ENCODE measurements at places on chromosomes 6 and 20.
A peak's percentile ranks its signal among the peaks of the same experiment; 100 is the strongest.

DNA sequence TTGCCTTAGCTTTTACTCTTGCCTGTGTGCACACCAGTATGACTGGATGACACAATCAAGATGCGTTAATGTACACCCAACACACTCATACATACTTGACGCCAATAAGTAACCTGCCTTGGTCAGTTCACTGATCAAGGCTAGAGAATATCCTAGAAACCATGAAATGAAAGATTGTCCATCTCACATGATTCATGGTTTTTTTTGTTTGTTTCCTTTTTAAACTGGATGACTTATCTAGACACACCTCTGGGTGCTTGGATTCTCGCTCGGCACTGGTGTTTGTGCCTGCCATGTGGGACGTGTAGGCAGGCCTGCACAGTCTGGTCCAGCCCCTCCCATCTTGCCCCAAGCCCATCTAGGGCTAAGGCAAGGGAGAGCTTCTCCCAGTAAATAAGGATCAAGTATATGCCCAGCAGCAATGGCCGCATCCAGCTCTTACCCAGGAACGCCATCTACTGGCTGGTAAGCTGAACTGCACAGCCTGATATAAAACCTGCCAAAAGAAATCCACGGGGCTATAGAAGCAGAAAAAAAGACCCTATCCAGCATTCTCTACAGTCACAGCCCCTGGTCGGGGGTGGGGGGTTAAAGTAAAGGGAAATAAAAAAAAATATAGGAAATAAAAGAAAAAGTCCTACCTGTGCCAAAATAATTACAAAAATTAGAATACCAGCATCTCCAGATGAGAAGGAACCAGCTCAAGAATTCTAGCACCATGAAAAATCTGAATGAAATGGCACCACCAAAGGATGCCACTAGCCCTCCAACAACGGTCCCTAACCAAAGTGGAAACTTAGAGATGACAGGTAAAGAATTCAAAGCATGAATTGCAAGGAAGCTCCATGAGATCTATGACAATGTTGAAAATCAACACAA, 73.3 kb downstream of the OTOR start:
- DNase-seq, result peak; percentile 3

- DNase-seq, result no peak
Observed at GRCh38 chr6:158548418-158549161, 11.3 kb upstream of the TMEM181 start.

GRCh38 chr6:43910638-43911353, 140.8 kb downstream of the VEGFA start:
- peak; percentile 68 for DNase-seq

- no peak for DNase-seq
Observed at GRCh38 chr6:148398244-148398643, 55.6 kb downstream of the SASH1 start.

DNA sequence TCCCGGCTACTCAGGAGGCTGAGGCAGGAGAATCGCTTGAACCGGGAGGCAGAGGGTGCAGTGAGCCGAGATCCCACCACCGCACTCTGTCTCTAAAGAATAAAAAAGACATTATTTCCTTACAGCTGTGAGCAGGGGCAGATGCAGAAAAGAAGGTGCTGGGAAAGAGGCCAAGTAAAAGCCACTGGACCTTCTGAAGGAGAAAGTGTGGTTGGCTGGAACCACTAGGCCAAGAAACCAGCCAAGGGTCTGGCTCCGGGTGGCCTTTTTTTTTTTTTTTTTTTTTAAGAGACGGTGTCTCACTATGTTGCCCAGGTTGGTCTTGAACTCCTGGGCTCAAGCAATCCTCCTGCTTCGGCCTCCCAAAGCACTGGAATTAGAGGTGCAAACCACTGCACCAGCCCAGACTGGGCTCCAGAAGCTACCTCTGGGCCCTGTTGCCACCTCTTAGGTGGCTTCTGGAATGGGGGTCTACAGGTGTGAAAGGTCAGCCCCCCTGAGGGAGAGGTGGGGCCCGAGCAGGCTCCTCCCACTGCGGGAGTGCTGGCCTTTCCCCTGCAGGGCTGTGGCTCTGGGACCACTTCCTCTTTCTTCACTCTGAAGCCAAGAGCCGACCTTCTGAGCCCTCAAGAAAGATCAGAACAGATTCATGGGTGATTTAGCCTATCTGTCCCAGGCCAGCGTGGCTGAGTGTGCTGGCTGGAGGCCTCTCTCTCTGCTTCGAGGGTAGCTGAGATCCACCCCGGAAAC, at the start of gene FGD2:
FGD2 (plus strand) TSS at position 595 of the 750 bp plus-strand sequence. CDS start 163 bp downstream, outside the sequence.
- no peak for DNase-seq

GRCh38 chr6:11714116-11714797, 64.3 kb downstream of the ADTRP start:
- DNase-seq, result no peak

DNA sequence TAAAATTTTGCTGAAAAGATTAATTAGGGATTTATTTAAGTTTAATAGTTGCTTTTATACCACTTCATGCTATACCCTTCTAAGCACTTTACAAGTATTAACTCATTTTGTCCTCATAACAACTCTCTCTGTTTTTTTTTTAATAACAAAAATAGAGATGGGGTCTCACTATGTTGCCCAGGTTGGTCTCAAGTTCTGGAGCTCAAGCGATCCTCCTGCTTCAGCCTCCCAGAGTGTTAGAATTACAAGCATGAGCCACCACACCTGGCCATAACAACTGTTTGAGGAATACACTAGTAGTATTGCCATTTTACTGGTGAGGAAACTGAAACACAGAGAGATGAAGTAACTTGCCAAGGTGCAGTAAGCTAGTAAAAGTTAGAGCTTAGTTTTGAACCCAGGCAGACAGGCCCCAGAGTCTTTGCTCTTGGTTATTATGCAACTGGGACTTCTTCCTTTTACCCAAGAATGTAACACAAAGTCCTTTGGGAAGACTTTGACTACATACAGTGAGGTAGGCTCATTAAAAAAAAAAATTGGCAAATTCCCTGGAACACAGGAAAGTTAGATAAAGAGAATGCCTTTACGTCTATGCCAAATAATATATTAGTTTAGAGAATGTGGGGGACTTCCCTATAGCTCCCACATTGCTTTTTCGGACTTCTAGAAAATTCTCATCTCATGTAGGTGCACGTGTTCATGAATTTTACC, 11.4 kb downstream of the ANKS1A start:
- DNase-seq, result no peak

DNA sequence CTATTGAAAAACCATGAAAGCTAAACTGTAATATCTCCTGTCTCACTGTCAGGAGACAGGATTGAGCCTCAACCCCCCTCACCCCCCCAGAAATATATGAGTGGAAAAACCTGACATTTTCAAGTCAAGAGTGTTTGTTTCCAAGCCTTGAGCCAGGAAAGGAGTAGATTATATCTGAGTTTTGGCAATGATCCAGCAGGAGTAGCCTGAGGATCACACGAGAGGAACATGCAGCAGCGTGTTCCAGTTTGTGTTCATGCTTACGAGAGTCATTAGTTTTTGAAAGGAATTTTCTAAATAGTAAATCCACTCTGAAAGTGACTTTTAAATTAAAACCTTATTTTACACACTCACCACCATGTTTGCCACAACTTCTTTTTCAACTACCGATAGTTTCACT, 15.8 kb downstream of the IL22RA2 start:
- no peak for DNase-seq

GRCh38 chr6:2403546-2403945, 158.1 kb upstream of the GMDS start:
- DNase-seq, result no peak

DNA sequence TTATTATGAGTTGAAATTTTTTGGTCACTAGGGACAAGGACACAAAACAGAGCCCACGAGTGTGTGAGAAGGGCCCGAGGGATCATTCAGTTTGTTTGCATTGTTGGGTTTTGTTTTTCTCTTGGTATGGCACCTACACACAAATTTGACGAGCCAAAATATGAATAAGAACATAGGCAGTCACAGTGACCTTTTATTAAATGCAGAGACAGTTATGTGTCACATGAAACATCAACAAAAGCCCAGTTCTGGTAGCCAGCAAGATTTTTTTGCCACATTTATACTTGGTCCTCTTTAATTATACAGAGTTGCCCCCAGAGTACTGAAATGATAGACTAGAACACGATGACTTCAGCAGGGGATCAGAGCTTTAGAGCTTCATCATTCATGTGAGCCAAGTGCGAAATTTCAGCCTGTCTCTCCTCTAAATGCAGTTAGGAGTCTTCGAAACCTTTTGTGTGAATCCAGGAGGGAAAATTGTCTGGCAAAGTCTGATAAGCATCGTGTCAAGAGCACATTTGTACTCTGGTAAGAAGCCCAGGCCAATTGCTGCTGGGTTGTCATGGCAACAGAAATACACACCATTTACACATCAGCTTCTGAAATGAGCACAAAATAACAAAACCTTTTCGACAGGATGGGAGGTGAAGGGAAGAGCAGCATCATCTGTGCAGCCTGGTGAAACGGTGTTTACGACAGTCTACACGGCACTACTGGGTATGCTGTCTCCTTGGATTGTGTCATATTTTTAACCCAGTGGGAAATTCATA, 79.2 kb upstream of the RIPOR2 start:
- peak; percentile 94 for DNase-seq

DNA sequence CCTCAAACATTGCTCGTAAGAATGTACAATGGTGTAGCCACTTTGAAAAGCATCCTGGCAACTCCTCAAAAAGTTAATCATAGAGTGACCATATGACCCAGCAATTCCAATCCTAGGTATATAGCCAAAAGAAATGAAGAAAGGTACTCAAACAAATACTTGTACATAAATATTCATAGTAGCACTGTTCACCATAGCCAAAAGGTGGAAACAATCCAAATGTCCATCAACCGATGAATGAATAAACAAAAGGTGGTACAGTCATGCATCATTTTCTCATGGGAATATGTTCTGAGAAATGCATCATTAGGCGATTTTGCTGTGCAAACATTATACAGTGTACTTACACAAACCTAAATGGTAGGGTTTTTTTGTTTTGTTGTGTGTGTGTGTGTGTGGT, 74.4 kb upstream of the TBC1D7 start:
- DNase-seq, result no peak

- no peak for DNase-seq
Observed at GRCh38 chr6:34159844-34160243, 14.0 kb upstream of the GRM4 start.

GRCh38 chr6:52146851-52147445, 39.2 kb upstream of the IL17A start:
- DNase-seq, result no peak

DNA sequence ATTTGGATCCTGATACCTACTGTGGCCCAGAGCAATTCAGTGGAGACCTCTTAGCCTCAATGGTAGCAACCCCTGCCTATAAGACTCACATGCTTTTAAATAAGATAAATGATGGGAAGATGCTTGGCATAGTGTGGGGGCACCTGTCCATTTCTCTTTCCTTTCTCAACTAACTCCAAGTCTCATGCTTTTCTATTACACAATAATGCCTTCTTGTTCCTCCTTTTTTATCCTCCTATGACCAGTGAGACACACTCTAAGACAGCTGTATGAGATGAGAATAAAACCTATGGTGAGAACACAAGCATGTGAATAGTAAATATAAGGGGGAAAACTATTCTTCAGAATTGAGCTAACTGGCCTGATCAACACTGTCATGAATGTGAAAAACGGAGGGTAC, 147.0 kb upstream of the STXBP5 start:
- DNase-seq, result no peak

DNA sequence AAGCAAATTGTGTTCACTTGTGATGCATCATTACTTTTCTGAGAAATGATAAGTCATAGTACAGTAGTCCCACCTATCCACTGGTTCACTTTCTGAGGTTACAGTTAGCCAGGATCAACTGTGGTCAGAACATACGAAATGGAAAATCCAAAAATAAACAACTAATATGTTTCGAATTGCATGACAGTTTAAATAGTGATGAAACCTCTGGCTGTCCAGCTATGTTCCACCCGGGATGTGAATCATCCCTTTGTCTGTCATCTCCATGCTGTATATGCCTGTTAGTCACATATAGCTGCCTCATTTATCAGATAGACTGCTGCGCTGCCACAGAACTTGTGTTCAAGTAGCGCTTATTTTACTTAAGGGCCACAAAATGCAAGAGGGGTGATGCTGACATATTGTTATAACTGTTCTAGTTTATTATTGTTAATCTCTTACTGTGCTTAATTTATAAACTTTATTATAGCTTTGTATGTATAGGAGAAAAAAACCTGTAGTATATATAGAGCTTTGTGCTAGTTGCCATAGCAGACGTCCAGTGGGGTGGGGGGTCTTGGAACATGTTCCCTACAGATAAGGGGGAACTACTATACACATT, 29.2 kb downstream of the AFDN start:
- DNase-seq, result peak; percentile 93

DNA sequence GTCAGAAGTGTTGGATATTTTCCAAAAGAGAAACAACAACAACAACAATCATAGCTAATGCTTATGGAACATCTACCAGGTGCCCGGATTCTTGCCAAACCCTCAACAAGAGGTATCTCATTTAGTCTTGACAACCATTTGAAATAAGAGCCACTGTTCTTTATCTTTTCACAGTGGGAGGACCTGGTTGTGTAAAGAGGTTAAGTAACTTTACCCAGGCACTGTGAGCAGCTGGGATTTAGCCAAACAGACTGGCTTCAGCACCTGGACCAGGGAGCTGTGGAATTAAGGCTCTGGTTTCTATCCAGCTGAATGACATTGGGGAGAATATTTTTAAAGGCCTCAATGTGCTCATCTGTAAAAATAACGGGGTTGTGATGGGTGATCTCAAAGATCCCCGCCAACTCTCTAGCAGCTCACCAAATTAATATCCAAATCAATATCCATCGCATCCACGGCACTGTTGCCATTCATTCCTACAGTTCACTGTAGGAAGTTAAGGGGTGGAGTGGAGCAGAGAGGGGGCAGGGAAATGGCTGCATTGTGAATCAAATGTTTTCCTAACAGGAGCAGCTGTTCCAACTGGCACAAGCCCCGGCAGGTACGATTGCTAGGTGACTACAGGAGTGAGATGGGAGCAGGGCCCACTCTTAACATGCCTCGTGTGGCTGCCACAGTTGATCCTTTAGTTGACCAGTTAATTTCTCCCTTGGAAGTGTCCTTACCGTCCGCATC, 61.8 kb downstream of the GCNT2 start:
- no peak for DNase-seq

DNA sequence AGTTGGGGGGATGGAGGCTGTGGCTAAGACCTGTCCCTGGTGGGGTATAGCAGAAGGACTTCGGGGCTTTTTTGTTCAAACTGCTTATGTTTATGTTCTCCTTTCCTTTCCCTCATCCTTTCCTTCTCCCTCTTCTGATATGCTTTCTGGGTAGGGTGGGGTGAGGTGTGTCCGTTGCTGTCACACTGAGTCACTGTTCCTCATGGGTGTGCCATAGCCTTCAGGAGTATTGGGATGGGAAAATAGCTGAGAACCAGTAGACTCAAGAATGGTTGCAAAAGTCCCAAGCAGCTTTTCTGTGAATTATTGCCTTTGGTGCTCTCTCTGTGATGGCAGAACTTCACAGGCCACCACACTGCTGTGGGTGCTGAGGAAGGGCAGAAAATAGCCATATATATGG, 39.6 kb downstream of the TPD52L1 start:
- no peak for DNase-seq

- DNase-seq, result no peak
Observed at GRCh38 chr6:141550471-141550870, 582.3 kb upstream of the GJE1 start.

GRCh38 chr20:667351-668034, 8.1 kb downstream of the SCRT2 start:
- DNase-seq, result no peak
